Skin of body (tissue), 3 donors: ENCODE measurements at places on chromosomes 7 and 10.

GRCh38 chr10:30968711-30969110 lies 63.0 kb downstream of the ZNF438 start:
- DNase-seq, result no peak

- DNase-seq, result no peak
Measured at GRCh38 chr7:44147026-44147991, 6.2 kb upstream of the MYL7 start.

DNA sequence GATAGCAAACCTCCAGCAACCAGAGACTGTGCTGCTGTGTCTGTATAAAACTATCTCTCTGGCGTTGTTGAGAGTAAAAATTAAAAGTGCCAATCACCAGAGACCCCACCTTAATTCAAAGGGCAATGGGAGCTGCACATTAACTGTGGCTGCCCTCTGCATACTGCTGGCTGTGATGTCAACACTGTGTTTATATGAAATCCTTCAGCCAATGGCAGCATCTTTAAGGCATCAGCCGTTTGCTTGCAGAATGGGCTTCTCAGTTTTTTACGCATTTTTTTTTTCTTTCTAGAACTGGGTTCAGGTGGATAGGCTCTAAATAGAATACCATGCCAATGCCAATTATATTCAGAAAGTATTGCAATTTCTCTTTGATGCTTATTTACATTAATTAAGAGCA lies 47.7 kb downstream of the CHN2 start:
- no peak for DNase-seq

DNA sequence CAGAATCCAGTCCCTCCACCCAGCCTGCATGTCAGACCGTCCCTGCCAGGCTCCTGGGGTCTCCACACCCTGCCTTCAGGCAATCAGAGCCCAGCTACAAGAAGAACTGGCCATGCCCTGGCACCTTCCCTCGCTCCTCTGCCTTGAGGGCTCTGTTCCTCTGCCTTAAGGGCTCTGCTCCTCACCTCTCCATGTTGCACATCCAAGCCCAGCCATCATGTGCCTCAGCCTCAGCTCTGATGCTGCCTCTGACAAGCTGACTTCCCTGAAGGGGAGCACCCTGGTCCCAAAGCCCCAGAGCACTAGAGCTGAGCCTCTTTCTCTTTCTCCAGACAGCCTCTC lies 50.3 kb upstream of the ANTXRL start:
- no peak for DNase-seq

DNA sequence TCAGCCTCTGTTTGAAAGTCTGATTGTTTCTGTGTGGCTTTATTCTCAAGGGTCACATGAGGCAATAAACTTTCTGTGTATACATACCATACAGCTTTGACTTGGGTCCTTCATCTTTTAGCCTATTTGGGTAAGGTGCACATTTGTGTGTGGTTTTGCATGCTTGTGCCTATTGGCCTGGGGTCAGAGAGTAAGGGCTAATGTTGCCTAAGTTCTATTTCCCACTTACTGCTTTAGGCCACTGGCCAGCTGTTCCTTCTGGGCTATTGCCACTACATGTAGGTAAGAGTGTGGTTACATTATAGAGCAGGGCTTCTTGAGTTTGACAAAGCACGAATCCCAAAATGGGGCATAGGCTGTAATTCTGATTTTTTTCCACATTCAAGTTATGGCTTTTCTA lies 21.8 kb downstream of the BBIP1 start:
- DNase-seq, result no peak
